AG08395 (cell line): ENCODE measurements at places on chromosomes 1 and 21.
A peak's percentile ranks its signal among the peaks of the same experiment; 100 is the strongest.

DNA sequence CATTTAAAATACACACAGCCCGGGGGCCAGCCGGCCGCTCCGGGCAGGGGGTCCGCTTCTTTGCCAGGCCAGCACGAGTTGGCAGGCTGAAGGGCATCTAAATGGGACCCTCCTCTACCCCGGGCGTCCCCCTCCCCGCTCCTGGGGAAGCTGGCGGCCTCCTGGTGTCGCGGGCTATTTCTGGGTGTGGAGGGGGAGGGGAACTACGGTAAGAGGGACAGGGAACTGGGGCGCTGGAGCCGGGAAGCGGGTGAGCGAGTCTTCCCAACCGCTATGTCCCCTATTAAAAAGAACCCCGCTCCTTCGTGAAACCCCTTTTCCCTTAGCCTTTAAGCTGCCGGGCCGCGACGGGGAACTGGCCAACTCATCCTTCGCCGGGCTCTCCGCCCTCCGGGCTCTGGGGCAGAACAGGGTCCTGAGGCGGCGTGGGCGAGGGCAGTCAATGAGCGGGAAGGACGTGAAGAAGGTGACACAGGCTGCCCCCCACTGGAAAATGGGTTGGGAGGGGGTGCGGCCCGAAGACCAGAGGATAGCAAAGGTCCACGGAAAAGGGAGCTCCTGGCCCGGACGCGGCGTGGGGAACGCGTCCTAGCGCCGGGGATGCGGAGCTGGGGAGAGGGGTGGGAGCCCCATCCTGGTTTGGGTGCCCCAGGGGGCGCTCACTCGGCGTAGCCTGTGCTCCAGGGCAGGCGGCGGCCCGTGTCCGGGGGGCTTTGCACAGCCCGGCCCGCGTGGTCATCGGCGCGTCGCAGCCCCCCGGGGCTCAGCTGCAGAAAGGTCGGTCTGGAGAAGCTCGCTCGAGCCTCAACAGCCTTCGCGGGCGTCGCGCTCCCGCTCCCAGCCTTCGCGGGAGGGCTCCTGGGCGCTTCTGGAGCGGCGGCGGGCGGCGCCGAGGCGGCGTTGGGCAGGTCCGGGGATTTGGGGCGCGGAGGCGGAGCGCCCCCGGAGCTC lies 544 bp downstream of the PPM1J start:
- no peak for DNase-seq

GRCh38 chr1:103109311-103109920 lies 1.1 kb upstream of the COL11A1 start:
- no peak for DNase-seq

GRCh38 chr1:212916481-212917133 lies 33.7 kb upstream of the VASH2 start:
- DNase-seq: peak; percentile 20

GRCh38 chr1:234960722-234961455 lies 167.7 kb downstream of the TOMM20 start:
- no peak for DNase-seq

GRCh38 chr1:201876148-201876818 lies 12.4 kb upstream of the SHISA4 start:
- no peak for DNase-seq

DNA sequence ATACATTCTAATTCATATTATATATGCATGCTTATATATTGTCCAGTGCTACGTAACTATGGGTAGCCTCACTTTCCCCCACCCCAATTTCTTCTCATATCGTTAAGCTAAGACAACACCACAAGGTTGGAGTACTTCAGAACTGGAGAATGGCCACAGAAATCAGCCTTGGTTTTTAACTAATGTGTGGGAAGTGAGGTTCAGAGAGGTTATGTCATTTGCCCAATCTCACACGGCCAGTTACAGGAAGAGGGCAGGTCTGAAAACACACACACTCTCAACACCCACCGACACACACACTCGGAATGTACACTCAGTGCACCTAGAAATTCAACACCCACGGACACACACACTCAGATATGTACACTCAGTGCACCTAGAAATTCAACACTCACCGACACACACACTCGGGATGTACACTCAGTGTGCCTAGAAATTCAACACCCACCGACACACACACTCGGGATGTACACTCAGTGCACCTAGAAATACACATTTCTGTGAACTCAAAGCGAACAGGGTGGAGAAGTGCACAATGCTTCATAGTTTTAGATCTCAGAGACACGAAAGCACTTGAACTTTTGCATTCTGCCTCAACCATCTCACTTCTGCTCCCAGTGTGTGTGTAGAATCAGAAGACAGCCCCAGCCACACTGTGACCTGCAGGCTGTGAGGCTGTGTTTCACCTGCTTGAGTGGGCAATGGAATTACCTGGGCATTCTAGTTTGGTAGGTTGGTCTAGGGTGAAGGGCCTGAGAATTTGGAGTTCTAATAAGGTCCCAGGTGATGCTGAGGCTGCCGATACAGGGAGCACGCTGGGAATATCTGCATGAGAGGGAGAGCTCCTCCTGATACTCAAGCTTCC lies 170.4 kb downstream of the CLIC6 start:
- no peak for DNase-seq

DNA sequence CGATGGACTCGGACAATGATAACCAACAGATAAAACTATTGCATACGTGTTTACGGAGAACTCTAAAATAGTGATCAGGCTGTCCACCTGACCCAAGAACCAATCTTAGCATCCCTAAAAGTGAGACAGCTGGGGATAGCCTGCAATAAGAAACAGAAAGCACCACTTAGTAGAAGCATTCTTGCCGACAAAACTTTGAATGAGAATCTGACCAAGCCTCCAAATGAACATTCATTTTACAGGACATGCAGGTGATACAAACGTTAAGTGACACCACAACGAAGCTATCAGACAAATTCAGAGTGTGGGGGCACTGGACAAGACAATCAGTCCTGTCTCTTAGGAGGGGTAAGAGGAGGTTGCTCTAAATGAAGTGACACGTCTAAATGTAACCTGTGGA lies 1.2 kb downstream of the PSMG1 start:
- no peak for DNase-seq

GRCh38 chr1:181392613-181393220 lies 90.6 kb upstream of the CACNA1E start:
- no peak for DNase-seq

- DNase-seq: no peak
These were observed 94.7 kb upstream of the WNT4 start for GRCh38 chr1:22237433-22238093.

DNA sequence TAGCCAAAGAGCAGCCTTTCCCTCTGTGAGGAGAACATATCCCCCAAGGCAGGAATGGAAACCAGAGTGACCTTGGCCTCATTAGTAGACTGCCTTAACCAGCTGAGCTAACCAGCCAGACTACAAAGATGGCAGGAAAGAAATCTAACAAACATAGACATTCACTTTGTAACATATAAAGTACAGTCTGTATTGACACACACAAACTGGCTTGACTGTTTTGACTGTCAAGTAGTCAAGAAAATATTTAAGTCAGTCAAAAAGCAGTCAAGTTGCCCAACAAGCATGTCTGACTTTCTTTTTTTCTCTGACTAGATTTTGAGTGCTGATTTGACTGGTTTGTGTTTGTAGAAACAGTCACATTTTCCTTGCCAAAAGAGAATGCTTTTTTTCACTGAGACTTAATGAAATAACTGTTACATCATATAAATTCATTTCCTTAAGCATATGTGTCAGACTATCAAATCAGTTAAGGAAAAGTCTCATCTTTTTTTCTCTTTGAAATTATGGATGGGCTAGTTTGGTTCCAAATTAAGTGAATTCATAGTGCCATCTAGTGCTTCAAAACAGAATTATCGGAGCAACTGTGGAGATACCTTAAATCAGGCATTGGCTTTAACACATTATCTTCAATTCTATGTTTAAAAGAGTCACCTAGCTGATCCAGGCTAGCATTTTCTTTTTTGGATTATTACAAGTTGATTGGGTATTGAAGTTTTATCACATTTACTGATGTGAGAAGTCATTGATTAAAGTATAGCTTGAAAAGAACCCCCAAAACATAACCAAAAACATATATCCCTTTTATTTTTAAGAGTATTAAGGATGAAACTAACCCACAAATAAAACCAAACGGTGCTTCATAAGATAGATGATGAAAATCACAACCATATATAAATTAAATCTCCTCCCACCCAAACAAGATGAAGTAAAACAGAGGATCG lies 75.0 kb downstream of the ATP6V1G3 start:
- DNase-seq: peak; percentile 45

DNA sequence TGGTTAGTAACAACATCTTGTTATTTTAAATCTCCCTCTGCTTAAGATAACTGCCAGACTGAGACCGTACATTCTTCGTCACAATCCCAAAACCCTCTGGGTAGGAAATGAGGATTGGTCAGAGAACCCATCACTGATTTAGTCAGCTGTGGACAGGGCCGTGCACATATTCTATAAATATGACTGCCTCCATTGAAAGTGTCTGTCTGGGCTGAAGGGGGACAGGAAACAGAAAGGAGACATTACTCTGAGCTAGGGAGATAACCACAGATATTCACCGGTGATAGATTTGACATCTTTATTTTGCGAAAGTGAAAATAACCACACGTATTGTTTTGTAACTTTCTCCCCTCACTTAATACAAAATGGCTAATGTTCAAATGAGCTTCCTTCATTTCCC lies 36.9 kb upstream of the ST6GALNAC5 start:
- DNase-seq: no peak

GRCh38 chr1:222697203-222697602 lies 15.1 kb downstream of the AIDA start:
- DNase-seq: no peak

GRCh38 chr1:47510282-47510811 lies 72.5 kb downstream of the FOXD2 start:
- no peak for DNase-seq

DNA sequence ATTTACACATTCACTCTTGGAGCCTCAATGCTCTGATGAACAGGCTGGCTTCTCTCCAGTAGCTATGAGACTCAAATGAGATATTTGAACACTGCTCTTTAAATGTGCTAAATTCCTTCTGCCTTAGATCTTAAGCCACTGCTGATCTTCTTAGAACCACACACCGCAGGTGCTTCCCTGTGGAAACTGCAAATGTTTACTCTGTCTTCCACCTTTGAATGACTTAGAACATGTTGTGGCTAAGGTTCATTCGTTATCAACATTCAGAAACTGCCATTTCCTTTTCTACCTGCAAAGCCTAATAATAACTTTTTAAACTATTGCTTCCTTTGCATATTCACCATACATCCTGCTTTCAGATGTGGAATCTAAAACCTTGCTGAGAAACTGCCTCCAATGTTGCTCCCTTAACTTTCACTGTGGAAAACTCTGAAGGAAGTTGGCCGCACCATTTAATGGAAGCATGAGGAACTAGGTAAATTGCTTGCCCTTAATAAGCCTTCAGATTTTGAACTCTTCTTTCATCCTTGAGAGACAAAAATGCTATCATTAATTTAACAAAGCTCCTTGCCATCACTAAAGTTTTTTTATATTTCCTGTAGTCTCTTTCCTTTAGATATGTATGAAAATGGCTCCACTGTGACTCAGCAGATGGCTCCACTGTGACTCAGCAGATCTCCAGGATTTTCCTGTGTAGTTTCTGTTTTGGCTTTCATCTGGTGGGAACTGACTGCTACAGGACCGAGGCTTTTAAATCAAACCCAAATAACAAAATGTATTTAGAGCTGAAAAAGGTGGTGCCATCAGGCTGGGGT lies 143.8 kb downstream of the TNFSF18 start:
- peak; percentile 63 for DNase-seq

DNA sequence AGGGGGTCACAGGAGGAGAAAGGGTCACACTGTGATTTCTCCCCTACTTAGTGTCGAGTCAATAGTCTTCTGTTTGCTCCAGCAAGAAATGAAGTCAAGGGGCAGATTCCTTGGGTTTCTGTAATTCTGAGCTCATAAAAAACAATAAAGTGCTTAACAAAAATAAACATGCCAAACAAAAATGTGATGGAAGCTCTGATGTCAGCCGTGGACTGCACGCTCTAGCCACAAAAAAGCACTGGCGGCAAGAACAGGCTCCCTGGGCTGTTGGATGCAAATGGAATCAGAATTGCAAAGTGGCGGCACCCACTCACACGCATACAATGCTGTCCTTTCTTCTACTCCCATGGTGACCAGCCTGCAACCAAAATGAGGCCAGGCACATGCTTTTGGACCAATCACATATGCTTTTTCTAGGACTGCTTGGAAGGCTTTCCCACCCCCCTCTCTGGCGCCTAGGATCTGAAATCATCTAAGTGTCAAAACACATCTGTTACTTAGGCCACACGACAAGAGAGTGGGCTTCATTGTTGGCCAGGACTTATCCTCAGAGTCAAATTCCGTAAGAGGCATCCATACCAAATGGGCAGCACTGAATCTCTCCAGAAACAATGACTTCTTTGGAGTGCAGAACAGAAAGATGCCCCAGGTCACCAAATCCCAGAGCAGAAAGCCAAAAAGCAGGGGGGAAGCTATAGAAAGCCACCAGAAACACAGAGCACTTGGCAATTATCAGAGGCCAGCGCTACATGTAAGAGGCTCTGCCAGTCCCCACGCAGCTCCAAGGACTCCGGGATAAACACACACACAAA lies 9.2 kb downstream of the C1orf198 start:
- DNase-seq: peak; percentile 56

DNA sequence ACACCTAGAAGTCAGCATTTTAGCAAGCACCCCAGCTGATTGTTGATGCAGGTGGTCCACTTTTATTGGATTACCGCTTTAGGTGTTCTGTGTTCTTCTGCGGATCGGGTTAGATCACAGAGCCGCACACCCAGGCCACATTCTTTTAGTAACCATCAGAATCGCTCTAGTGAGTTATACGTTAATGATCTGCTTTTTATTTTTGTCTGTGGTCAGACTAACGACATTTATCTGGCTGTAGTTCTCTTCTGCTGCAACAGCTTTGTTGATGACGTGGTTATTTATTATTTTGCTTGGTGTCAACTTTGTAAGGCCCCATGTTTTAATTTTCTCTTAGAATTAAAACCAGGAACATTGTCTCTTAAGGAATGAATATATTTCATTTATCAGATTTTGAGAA lies 18.2 kb downstream of the SCCPDH start:
- DNase-seq: no peak

DNA sequence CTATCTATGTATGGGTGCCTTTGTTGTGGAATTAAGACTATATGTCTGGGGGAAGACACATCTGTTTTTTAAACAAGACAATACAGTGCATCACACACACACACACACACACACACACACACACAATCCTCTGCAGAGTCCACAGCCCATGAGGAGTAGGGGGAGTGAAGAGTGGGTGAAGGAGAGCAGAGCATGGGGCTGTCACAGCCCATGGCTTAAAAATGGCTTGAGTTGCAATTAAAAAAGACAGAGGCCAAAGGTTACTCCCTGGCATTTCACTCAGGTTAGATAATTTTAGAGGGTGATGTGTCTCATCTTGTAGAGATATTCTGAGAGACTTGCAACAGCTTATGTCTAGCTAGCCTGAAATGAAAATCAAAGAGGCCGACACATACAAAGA lies 176.5 kb upstream of the PLXNA2 start:
- DNase-seq: no peak

- no peak for DNase-seq
These were observed 1422.5 kb downstream of the KCNT2 start for GRCh38 chr1:195185736-195186135.

GRCh38 chr21:46622226-46622625 lies 13.2 kb upstream of the PRMT2 start:
- no peak for DNase-seq

- no peak for DNase-seq
These were observed 3.2 kb downstream of the RNF187 start for GRCh38 chr1:228490120-228491078.

- no peak for DNase-seq
These were observed 99.1 kb upstream of the CTTNBP2NL start for GRCh38 chr1:112296908-112297307.

- peak; percentile 65 for DNase-seq
These were observed 7.4 kb downstream of the KYAT3 start for GRCh38 chr1:88985032-88985431.

- DNase-seq: peak; percentile 31
These were observed 3.9 kb upstream of the HAO2 start for GRCh38 chr1:119364640-119365039.
